ENCODE measurements at places on chromosomes 16 and 17.

GRCh38 chr17:77893144-77894044, 65.1 kb upstream of the TNRC6C start:
- no peak overlapping the region for H3K27ac ChIP-seq
- no peak for DNase-seq
- H3K4me1 ChIP-seq: no peaks in the 10 kb centered on the region
- H3K36me3 ChIP-seq: no peaks in the 10 kb centered on the region
- no peak overlapping the region for H3K4me3 ChIP-seq
- H3K27me3 ChIP-seq: peaks cover 59% of the 10 kb centered on the region

DNA sequence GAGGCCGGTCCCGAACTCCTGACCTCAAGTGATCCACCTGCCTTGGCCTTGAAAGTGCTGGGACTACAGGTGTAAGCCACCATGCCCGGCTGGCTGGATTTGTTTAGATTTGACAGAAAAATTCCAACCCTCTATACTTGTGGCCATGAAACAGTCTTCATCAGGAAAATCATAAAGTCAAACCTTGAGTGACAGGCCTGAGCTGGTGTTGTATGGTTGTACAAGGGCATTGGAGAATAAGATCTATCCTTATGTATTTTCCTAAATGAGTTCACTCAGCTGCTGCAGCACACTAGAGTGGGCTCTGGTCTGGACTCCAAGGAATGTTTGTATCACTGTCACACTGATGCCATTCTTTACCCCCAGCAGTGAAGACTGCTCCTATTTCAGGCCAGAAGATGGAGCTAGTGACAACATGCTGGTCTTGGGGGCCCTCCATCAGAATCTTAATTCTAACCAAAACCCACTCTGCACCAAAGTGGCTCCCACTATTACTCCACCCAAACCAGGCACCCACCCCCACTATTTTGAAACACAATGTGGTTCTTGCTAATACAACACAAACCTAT, 27.4 kb downstream of the SNX11 start:
- no peak for DNase-seq
- no peak overlapping the region for H3K4me3 ChIP-seq
- H3K27me3 ChIP-seq: no peaks in the 10 kb centered on the region
- H3K4me1 ChIP-seq: no peaks in the 10 kb centered on the region
- H3K36me3 ChIP-seq: no peaks in the 10 kb centered on the region

DNA sequence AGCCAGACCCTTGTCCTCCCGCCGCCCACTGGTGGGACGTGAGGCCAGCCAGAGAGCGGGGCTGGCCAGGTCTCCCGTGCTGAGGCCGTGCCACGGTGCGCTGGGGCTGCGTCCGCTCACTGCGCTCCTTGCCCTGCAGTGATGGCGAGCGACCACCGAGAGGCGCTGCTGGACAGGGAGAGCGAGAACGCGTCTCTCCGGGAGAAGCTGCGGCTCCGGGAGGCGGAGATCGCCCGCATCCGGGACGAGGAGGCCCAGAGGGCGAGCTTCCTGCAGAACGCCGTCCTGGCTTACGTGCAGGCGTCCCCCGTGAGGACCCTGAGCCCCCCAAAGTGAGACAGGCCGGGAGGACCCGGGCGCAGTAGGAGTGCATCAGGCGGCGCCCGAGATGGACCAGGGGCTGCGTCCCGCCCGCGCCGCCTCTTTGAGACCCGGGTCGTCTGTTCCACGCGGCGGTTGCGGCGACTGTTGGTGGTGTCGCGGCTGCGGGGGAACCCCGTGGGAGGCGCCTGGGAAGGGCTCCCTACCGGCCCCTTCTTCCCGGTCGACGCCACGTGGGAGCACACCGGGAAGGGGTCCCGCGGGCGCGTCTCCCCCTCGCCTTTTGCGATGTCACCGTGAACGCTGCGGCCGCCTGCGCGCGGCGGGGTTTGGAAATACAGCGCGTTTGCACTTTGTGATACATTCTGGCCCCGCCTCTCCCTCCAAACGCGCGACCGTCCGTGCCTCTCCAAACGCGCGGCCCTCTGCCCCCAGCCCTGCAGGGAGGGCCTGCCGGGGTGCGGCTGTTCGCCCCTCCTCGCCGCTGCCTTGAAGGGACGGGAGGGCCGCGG, 792 bp upstream of the RAC3 start:
- H3K27ac ChIP-seq: peak overlapping the region; percentile 88
- DNase-seq: no peak
- peaks cover 7% of the 10 kb centered on the region for H3K27me3 ChIP-seq
- H3K4me3 ChIP-seq: peak overlapping the region; percentile 64

DNA sequence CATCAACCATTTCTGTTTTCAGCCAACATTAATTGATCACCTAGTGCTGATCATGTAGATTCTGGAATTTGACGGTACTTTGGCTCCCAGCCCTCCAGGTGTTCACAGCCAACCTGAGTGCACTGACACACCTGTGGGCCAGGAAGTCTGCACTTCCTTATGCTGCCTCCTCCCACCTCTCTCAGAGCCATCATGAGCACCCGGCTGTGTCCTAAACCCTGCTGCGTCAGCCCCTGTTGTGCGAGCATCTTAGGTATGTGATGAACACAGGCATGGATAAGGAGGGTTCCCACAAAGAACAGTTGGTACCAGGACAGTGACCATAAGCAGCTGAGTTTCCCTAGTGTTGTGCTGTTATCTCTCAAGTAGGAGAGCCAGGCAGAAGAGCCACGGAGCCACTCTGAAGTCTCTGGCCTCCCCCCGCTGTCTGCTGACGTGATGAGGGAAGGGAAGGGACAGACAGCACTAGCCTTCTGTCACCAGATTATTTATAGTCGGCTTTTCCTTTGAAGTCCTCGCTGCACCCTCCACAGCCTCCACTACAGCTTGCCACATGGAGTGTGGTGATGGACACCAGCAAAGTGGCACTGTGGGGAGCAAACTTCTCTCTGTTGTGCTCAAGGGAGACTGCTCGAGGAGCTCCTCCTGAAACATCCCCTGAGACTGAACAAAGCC, 162.8 kb upstream of the ANKFN1 start:
- no peak overlapping the region for H3K27ac ChIP-seq
- H3K27me3 ChIP-seq: no peaks in the 10 kb centered on the region
- no peaks in the 10 kb centered on the region for H3K36me3 ChIP-seq
- H3K4me3 ChIP-seq: no peak overlapping the region

- DNase-seq: no peak
- H3K27me3 ChIP-seq: no peaks in the 10 kb centered on the region
- peak overlapping the region; percentile 65 for H3K27ac ChIP-seq
Observed at GRCh38 chr17:67629971-67630320, 87.8 kb upstream of the NOL11 start.

- DNase-seq: no peak
- peaks cover 5% of the 10 kb centered on the region for H3K4me1 ChIP-seq
- H3K27me3 ChIP-seq: no peaks in the 10 kb centered on the region
- H3K4me3 ChIP-seq: no peak overlapping the region
- no peak overlapping the region for H3K27ac ChIP-seq
- H3K36me3 ChIP-seq: peaks cover 23% of the 10 kb centered on the region
Observed at GRCh38 chr17:38724337-38724988, 5.7 kb upstream of the CISD3 start.

DNA sequence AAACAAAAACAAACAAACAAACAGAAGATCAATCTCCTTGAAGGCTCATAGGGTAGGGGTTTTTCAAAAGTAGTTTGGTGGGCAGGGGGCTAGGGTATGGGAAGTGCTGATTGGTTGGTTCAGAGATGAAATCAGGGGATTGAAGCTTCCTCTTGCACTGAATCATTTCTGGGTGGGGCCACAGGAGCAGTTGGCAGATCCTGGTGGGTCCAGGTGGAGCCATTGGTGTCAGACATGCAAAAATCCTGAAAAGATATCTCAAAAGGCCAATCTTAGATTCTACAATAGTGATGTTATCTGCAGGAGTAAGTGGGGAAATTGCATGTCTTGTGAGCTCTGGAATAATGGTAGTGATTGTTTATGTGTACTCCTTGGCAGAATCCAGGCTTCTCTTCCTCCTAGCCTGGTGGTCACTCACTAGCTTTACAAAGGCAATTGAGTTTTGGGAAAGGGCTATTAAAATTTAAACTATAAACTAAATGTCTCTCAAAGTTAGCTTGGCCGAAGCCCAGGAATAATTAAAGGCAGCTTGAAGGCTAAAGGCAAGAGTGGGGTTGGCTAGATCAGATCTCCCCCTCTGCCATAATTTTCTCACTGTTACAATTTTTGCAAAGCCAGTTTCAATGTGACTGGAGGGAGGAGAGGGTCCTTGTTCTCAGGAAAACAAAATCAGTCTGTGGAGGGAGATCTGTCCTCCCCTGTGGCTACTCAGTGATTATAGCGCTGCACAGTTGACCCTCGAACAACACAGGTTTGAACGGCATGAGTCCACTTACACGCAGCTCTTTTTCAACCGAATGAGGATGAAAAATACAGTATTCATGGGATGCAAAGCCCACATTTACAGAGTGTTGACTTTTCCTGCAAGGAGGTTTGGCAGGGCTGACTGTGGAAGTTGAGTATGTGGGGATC, 45.2 kb downstream of the RNF112 start:
- no peak overlapping the region for H3K4me3 ChIP-seq
- no peak overlapping the region for H3K27ac ChIP-seq

DNA sequence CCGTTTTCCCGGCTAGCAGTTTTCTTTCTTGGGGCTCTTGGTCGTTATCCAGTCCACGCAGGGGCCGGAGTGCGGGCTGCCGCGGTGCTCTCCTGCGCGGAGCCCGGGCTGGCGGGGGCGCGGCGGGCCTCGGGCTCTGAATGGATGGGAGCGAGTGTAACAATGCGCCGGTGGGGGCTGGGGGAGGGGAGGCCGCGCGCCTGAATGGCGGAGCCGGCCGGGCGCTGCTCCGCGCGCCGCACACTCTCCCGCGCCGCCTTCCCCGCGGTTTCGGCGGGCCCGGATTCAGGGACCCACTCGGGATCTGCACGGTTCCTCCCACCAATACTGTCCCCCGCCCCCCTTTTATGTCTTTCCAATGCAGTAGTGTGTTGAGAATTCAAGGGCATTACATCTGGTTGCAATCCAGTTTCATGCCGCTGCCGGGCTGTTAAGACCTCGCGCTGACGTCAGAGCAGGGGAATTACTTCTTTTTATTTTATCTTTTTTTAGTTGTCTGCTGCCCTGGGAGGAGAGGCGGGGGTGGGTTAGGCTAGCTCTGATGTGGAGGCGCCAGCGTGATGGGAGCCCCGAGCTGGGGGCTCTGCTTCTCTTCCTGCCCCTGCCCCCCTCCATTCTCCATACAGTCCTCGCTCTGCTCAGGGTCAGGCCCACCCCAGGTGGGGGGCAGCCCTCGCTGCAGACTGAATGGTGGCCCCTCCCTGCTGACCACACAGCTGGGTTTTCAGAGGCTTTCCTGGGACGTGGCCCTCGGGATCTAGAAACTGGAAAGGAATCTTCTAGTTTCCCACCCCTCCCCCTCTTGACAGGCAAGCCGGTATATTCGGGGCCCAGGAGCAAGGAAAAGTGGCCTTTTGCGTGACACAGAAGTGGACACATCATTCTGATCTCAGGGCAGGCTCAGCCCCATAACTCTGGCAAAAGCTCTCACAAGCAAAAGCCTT, 1.8 kb downstream of the RAI1 start:
- H3K36me3 ChIP-seq: no peaks in the 10 kb centered on the region
- DNase-seq: no peak
- peaks cover 42% of the 10 kb centered on the region for H3K4me1 ChIP-seq
- H3K27ac ChIP-seq: peak overlapping the region; percentile 94

- H3K4me3 ChIP-seq: no peak overlapping the region
- H3K4me1 ChIP-seq: no peaks in the 10 kb centered on the region
- no peaks in the 10 kb centered on the region for H3K27me3 ChIP-seq
- H3K27ac ChIP-seq: no peak overlapping the region
- peaks cover 49% of the 10 kb centered on the region for H3K36me3 ChIP-seq
Observed at GRCh38 chr16:70258946-70259345, 7.2 kb upstream of the EXOSC6 start.

- peaks cover 10% of the 10 kb centered on the region for H3K36me3 ChIP-seq
- no peak overlapping the region for H3K27ac ChIP-seq
- no peak for DNase-seq
Observed at GRCh38 chr17:29546085-29546484, 20.8 kb downstream of the ABHD15 start.

GRCh38 chr16:50635505-50636392, 45.4 kb downstream of the SNX20 start:
- no peaks in the 10 kb centered on the region for H3K36me3 ChIP-seq
- no peaks in the 10 kb centered on the region for H3K4me1 ChIP-seq
- H3K27ac ChIP-seq: no peak overlapping the region
- DNase-seq: no peak
- H3K4me3 ChIP-seq: no peak overlapping the region
- no peaks in the 10 kb centered on the region for H3K27me3 ChIP-seq

GRCh38 chr17:80129006-80129565, 17.8 kb downstream of the EIF4A3 start:
- H3K36me3 ChIP-seq: peaks cover 8% of the 10 kb centered on the region
- no peaks in the 10 kb centered on the region for H3K4me1 ChIP-seq
- H3K27ac ChIP-seq: no peak overlapping the region

GRCh38 chr17:2974347-2974746, 89.1 kb downstream of the OR1D5 start:
- H3K27ac ChIP-seq: no peak overlapping the region
- H3K4me3 ChIP-seq: no peak overlapping the region
- DNase-seq: no peak

DNA sequence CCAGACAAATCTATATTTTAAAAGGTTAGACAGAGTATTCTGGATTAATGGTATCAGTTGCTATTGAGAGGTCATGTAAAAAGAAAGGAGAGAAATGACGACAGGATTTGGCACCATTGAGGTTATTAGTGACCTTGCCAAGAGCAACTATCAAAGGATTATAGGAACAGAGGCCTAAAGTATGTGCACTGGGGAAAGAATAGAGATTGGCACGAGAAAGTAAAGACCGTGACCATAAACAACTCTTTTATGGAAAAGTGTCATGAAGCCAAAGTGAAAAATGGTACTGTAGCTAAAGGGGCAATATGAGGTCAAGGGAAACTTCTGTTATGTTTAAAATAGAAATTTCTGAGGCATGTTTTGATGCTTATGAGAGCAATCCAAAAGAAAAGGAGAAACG, 115.2 kb upstream of the KIF2B start:
- no peaks in the 10 kb centered on the region for H3K36me3 ChIP-seq
- no peak overlapping the region for H3K4me3 ChIP-seq
- H3K27me3 ChIP-seq: no peaks in the 10 kb centered on the region
- H3K4me1 ChIP-seq: no peaks in the 10 kb centered on the region

DNA sequence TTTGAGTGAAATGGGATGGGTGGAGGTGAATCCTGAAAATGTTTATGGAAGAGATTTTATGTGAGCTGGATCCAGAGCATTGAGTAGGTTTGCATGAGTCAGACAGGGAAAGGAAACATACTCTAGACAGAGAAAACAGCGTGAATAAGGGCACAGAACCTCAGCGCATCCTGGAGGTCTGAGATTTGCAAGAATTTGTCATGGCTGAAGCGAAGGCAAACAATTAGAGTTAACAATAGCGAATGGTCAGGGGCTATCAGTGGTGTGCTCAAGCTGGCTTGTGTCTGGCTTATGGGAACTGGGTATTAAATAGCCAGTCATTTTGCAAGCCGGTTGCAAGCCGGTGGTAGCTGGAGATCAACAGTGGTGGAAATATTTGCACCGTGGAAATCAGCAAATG, 36.4 kb downstream of the MAP2K6 start:
- no peaks in the 10 kb centered on the region for H3K27me3 ChIP-seq
- H3K4me3 ChIP-seq: no peak overlapping the region
- no peak for DNase-seq
- no peak overlapping the region for H3K27ac ChIP-seq
- no peaks in the 10 kb centered on the region for H3K36me3 ChIP-seq
